Stimulated activated CD4-positive, alpha-beta T cell treated with anti-CD3 and anti-CD28 coated beads, Interleukin-2, amount 100 ng/mL, for 4 hours (primary cell): ENCODE measurements at places on chromosomes 2 and 18.

DNA sequence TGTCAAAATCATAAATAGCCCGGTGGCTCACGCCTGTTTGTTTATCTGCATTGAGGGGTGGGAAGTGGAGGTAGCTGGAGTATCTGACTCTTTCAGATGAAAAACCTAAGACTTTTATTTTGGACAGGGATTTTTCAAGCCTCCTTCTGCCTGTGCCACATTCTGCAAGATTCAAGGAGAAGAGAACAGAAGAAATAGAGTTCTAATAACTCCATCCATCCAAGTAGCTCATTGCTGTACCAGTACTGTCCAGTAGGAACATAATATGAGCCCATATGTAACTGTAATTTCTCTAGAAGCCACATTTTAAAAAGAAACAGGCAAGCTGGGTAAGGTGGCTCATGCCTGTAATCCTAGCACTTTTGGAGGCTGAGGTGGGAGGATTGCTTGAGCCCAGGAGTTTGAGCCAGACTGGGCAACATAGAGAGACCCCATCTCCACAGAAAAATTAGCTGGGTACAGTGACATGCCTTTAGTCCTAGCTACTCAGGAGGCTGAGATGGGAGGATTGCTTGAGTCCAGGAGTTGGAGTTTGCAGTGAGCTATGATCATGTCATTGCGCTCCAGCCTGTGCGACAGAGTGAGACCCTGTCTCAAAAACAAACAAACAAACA, 35.4 kb upstream of the NT5DC4 start:
- DNase-seq: no peak

- DNase-seq: no peak
Measured at GRCh38 chr2:124874219-124874618, 849.1 kb downstream of the CNTNAP5 start.

DNA sequence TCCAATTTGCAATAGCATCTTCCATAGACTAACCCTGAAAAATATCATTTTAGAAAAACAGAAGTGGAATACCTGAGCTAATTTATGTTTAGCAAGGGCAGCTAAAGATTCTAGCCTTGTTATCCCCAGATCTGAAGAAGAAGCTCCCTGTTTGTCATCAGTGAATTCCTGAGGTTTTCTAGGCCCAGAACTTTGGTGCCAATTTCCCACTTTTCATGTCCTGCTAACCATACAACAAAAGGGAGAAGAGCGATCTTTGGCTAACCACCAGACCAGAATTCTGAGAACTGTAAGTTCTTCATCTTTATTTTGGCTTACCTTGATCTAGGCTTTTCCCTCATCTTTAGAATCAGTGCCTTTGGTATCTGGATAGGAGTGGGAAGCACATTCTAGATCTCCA, 51.3 kb upstream of the RASGRP3 start:
- no peak for DNase-seq

DNA sequence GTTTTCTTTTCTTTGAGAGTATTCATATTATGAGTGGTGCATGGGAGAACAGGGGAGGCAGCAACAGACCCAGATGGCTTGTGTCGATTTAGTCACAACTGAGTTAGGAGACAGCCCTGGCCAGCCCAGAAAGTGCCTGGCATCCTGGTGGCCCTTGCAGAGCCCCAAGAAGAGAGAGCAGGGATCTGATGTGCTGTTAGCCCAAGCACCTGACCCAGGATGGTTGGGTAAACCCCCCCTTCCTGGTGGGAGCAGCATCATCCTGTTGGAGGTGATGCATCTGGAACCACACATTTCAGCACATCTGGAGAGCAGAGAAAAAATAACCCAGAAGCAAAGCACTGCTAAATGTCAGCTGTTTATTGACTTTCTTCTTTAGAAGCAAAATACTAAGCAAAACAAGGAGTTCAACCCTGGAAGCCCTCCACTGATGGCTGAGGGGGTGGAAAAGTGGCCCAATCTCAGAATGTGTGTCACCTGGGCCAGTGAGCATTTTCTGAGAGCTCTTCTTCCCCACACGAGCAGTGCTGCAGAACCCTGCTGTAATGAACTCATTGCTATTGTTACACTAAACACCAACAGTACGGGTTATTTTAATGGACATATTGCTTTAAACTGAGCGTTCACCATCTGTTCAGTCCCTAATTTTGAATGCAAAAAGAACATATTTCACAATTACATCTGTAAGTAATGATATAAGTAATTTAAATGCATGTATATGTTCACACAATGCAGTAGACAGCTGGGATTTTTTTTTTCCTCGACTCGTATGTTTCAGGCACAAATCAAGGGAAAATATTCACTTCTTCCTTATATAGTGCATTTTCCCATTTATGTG, 100.6 kb upstream of the SMIM21 start:
- DNase-seq: no peak

- no peak for DNase-seq
Measured at GRCh38 chr2:45404807-45405297, 206.2 kb downstream of the SRBD1 start.

DNA sequence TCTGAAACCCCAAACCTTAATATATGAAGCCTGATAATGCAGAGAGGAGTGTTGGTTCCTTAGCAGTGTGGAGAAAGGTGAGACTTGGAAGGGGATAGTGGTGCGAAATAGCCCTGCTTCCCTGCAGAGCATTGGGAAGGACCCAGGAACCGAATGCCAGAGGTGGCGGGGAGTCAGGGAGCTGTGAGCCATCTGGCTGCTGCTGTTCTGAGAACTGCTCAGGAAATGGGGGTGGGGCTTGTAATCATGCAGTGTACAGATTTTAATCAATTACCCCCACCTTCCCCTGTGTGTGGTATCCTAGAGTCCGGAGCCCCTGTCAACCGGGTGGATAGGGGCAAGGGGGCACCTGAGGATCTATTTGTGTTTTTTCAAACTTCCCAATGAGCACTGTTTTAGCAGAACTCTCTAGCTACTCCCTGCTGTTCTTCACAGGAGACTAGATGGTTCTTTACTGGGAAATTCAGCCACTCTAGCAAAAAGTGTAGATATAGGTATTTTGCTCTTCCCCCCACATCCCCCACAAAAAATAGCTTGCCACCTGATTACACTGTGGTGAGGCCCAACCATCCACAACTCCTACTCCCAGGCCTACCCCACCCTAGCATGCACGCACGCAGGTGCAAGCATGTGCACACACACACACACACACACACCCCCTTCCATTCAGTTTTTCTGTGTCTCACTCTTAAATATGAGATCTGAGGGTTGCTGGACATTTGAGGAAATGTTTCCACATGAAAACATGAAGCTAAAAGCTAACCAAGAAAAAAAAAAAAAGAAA, 30.1 kb upstream of the MBOAT2 start:
- no peak for DNase-seq

GRCh38 chr2:47160660-47161059, 5.6 kb upstream of the STPG4 start:
- no peak for DNase-seq

- DNase-seq: no peak
Measured at GRCh38 chr2:238462782-238463396, 36.2 kb downstream of the ASB1 start.

- DNase-seq: no peak
Measured at GRCh38 chr18:10422731-10423130, 31.7 kb upstream of the APCDD1 start.

- DNase-seq: no peak
Measured at GRCh38 chr18:23690505-23691068, 1.3 kb downstream of the LAMA3 start.

DNA sequence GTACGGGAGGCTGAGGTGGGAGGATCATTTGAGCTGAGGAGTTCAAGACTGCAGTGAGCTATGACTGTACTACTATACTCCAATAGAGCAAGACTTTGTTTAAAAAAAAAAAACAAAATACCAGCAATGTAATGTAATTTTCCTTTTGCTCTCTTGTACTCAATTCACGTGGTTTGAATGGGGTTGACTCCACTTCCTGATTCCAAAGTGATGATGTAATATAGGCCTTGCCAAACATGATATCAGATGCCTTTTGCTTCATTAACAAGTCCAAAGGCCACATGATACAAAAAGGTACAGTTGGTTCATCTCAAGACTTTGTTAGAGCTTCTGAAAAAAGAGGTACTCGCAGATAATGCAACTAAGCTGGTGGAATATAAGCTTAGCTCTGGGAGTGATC, 321.8 kb downstream of the ZEB2 start:
- DNase-seq: no peak

- no peak for DNase-seq
Measured at GRCh38 chr2:74221604-74222299, 23.3 kb downstream of the MTHFD2 start.

DNA sequence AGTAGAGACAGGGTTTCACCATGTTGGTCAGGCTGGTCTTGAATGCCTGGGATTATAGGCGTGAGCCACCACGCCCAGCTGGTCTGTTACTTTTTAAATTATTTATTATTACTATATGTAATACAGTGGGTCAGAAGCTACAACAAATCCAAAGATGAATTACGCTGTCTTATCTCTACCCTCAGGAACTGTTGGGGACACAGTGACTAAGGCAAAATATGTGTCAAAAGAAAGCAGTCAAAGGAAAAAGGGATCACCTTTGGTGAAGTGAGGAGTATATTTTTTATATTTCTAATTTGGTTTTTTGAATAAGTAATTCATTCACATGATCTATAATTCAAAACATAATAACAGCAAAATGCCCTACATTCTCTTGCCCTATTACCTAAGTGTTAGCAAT, 4.7 kb downstream of the CREB1 start:
- DNase-seq: no peak

GRCh38 chr2:85326406-85327159, 1.2 kb downstream of the TGOLN2 start:
- no peak for DNase-seq

GRCh38 chr2:127986548-127987079, 41.2 kb downstream of the SAP130 start:
- no peak for DNase-seq

DNA sequence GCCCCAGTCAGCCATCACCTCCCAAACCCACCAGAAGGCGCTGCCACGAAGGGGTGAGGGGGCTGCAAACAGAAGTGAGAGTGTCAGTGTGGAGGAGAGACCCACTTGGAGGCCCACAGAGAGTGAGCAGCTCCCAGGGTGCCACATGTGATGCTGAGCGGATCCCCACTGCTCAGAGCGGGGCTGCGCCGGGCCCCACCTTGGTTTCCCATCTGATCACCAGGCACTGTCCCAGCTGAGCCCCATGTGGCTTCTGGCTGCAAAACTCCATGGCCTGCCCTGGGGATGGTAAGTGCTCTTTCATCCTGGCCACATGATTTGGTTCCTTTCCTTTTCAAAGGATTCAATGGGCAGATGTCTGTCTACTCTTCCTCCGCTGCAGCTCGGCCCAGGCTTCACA, 23.8 kb downstream of the SNORC start:
- no peak for DNase-seq

DNA sequence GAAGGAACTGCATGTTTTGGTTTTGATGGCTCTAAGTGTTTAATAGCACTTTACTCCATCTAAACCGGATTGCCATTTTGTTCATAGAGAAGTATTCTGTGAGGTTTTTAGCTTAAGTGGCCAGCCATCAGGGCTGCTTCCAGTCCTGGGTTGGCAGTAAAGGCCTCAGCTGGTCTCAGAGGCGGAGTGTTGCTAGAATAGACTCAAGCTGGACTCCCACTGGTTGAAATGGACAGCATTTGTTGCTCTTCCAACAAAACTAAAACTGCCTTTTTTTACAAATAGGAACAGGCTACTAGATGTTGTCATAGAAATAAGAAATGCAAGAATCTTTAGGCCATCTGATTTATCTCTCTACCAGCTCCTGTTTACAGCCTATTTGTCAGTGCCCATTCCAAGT, 126.4 kb downstream of the MAIP1 start:
- no peak for DNase-seq

DNA sequence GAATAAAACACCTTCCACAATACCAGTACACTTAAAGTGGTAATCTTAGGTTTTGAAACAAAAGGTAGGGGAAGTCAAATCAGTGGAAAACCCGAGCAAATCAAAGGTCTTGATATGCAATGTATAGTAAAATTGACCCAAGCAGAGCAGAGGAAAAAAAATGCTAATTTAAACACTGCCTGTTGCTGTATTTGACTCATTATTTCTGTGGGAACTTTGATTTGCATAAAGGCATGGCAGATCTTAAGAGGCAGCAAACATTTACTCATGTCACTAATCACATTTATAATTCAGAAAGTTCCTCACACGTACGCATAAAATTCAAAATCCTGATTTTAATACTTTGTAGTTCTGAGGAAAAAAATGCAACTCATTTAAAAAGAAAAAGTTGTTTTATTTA, 64.4 kb downstream of the IKZF2 start:
- DNase-seq: no peak

DNA sequence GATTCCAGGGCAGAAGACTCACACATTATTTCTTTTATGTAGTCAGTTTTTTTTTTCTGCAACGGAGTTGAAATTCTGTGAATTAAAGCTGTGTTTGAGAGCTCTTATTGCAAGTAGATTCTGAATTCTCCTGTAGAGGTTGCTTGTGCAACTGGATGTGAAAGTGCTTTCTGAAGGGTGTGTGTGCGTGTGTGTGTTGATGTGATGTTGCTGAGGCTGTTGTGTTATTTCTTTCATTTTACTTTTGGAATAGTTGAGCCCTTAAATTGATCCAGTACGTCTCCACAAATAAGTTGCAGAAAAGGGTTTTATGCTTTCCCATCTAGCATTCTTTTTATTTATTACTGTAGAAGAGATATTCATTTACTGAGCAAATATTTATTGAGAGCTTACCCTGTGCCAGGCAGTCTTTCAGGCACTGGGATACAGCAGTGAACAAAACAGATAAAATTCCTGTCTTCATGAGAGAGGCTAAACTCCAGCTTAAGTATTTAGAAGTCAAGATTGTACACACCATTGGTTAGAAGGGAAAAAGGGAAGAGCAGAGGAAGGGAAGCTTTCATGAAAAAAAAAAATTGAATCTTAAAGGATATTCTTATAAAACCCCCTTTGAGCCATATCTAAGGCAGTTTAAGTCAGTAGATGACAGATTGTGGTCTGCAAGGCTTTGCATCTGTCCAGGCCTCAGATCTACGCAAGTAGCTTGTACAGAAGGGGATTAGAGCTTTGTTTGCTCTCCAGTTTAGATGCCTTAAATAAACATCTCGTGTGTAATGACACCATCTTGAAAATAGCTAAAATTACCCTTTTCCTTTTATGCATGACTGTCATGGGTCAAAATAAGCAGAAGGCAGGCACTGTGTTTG, 58.2 kb downstream of the MYO1B start:
- no peak for DNase-seq

DNA sequence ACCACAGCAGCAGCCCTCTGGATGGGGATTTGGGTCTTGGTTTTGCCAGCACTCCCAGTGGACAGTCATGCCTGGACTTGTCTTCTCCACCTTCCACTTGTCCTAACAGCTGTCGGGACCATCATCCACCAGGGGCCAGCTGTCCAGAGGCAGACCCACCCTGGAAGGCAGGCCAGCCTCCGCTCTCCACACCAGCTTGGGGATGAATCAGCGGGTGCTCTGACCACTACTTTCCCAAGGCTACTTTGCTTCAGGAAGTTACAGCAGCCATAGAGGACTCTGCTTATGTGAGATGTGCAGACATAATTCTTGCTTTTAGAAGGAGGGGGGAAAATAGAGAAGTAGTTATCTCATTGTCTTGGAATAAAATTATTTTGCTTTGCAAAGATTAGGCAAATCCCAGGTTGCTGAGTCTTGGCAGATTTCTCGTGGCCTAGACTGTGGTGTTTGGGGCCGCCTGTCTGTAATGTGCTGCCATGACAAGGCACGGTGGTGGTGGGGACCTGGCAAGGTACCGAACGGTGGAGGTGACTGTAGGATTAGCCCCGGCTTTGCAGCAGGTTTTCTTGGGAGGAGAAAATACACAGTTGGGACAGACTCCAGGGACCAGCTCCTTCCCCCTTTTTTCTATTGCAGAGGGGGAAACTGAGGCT, 148.7 kb downstream of the AGAP1 start:
- DNase-seq: no peak

- no peak for DNase-seq
Measured at GRCh38 chr2:95305380-95306061, 8.4 kb downstream of the KCNIP3 start.
